NCI-H446 (cell line): ENCODE measurements at places on chromosomes 4 and X.
A peak's percentile ranks its signal among the peaks of the same experiment; 100 is the strongest.

DNA sequence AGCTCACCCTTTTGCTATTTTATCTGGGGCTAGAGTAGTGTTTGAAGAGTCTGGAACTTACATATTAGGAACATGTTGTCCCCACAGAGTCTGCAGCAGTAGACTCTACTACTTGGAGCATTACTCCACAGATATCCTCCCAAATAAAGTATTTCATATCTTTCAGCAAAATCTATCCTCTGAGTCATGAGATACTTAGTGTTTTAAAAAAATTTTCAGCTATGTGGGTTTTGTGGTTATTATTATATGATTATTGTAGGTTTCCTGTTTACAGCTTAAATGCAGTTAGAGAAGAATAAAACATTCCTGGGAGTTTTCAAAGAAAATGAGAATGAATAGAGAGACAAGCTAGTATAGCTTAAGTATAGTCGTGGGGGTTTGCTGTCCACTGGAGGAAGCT, 30.9 kb downstream of the PAGE2 start:
- DNase-seq = no peak

- DNase-seq = no peak
Measured at GRCh38 chr4:118226311-118227010, 126.3 kb downstream of the PRSS12 start.

DNA sequence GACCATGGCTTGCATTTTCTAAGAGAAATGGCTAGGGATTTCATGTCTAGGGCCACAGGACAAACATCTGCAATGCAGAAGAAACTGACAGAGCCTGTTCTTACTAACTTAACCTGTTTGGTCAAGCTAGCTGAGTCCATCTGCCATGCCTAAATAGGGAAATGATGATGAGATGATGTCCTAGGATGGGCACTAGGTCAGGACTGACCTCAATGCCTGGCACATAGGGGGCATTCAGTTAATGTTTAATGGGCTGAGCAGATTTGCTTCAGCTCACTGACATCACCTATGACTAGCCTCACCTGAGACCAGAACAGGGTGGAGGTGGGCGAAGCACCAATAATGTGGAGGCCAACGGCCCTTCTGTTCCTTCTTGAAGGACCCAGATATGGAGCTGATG, 174.2 kb upstream of the SCML1 start:
- DNase-seq = no peak

DNA sequence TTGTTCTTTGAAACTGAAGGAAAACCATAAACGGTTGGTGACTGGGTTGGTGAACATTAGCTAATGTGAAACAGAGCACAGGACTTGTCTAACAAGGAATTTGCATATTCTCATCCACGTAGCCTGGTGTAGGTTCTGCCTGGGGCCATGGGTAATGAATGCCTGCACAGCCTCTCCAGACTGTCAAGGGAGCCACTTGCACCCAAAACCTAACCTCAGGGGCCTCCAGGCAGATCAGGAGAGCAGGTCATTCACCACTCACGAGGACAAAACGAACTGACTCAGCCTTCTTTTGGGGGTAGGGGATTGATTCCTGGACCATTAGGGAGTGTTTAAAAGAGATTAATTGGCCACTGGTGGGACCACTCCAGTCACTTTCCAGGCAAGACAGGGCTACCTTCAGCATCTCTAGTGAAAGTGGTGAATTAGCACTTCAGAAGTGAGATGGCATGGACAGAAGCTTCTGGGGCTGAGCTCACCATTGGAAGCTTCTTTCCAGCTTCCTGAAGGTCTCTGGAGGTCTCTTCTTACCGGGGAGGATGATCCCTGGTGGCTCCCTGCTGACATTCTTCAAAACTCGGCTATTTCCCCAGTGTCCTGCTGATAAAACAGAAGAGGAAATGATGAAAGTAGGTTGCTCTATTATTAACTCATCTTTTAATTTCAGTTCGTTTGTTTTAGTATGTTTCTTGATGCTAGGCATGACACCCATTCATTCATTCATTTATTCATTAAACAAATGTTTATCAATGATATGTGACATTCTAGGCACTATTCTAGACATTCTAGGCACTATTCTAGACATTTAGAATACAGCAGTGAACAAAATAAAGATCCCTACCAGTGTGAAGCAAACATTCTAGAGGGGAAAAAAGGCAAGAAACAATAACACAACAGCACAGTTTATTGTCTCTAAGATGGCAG, 104.5 kb upstream of the LNX1 start:
- no peak for DNase-seq

- DNase-seq = no peak
Measured at GRCh38 chr4:122412547-122412946, 33.7 kb downstream of the ADAD1 start.

DNA sequence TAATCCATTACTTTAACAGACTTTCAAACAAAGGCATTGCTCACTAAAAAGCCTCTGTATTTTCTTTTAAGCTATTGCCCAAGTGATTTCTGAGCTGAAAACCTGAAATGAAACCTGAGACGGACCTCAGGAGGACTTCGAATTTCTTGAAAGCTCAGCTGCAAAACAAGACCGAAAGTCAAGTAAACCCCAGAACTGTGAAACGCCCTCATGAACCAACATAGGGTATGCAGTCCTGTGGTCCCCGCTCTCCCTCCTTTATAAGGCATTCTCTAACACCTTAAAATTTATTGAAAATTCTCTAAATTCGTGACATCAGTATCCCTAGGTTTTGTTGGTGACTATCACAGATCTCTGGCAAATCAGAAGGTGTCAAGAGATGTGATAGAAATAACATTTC, 91.8 kb downstream of the SHISA3 start:
- no peak for DNase-seq

DNA sequence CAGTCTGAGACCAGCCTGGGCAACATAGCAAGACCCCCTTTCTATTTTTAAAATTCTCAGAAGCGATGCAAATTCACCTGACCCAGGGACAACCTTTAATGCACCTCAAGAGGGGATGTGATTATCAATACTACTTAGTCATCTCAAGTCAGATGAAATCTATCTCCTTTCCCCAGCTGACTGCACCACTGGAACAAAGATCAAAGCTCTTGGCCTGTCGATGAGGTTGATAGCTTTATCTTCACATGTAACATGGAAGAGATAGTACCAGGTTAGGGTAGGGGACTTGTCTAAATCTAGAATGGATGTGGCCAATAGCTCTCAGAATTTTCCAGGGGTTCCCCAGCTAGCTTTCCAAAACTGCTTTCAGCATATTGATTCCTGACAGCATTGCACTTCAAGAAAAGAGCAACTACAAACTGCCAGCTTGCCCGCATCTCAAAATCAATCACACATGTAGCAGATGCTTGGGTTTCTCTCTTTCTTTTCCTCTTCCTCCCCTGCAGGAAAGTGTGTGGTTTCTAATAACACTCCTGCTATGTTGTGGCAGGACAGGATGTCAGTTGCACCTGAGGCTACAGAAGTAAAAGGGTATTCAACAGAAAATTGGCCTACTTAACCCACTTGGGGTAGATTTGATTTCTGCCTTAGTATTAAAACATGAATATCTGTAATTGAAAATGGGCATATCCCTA, 12.2 kb upstream of the TMEM164 start:
- no peak for DNase-seq

DNA sequence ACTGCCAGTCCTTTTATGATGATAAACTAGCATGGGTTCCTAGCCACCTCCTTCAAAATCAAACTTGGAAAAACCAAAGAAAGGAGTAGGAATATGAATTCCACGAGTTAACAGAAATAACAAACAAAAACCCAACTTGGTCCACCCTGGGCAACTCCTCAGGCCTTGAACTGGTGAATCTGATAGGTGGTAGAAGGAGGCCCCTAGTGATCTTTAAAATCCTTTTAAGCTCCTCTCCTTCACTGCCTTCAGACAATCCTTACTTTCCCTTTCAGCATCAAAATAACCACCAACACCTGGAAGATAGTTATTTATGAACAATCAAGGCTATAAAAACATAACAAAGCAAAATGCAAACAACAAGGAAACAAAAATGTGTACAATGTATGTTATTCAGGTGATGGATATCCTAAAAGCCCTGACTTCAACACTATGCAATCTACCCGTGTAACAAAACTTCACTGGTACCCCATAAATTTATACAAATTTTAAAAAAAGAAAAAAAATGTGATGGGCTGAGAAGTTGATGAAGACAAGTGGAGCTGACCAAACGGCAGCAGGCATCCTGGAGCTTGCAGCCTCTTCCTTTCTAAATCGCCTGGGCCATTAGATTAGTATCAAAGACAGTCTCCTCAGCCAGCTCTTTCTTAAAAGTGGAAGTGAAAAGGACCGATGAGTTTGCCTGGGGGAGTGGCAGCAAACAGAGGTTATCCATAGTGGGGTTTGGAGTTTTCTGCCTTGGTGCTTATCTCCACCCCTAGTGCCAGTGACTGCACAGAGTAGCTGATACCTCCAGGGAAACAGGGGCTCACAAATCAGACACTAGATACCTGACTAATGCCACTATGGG, 179.6 kb downstream of the TMA16 start:
- DNase-seq = no peak

DNA sequence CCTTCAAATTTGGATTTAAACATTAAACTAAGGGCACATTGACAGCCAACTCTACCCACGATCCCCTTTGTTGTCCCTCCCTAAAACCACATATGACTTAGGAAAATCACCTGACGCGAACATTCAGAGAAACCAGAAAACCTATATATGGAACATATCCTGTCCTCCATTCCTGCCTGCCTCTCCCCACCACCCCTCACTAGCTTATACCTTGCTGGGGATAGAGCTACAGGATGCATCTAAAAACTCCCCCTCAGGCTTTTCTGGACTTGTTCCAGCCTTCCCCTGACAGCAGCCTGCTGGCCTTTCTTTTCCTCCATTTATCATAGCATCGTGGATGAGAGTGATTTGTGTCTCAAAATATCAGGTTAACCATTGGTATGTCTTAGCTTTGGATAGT, 8.8 kb downstream of the STK26 start:
- DNase-seq = no peak

GRCh38 chrX:131802836-131803626, 220.1 kb upstream of the STK26 start:
- DNase-seq = no peak

- peak; percentile 42 for DNase-seq
Measured at GRCh38 chrX:136577552-136577951, 45.5 kb downstream of the VGLL1 start.

DNA sequence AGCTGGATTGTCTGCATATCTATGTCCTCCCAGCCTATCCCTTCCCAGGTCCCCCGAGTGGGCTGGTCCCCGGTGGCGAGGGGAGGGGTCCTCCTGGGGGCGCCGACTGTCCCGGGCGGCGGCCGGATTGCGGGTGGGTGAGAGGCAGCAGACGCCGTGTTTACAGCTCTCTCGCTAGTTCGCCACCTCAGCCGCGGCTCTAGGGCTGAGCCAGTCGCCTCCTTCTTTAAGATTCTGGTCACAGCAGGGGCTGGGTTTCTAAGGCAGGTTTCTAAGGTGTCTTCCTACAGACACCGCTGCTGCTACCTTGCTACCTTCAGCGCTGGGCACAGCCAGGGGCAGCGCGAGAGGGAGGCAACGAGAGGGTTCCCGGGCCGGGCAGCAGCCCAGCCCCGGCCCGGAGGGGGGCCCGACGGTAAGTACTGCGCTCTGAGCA, 57.2 kb downstream of the FRMPD3 start:
- no peak for DNase-seq

DNA sequence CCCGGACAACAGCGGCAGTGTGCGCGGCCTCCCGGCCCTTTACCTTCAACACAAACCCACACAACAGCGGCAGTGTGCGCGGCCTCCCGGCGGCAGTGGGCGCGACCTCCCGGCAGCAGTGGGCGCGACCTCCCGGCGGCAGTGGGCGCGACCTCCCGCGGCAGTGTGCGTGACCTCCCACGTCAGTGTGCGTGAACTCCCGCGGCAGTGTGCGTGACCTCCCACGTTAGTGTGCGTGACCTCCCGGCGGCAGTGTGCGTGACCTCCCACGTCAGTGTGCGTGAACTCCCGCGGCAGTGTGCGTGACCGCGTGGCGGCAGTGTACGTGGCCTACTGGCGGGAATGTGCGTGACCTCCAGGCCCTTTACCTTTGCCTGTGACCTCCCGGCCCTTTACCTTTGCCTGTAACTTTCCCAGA, 576.6 kb upstream of the FRG1 start:
- DNase-seq = no peak

- no peak for DNase-seq
Measured at GRCh38 chr4:33425936-33426335, 2705.8 kb downstream of the PCDH7 start.

- DNase-seq = no peak
Measured at GRCh38 chr4:78650106-78651024, 98.8 kb downstream of the ANXA3 start.

DNA sequence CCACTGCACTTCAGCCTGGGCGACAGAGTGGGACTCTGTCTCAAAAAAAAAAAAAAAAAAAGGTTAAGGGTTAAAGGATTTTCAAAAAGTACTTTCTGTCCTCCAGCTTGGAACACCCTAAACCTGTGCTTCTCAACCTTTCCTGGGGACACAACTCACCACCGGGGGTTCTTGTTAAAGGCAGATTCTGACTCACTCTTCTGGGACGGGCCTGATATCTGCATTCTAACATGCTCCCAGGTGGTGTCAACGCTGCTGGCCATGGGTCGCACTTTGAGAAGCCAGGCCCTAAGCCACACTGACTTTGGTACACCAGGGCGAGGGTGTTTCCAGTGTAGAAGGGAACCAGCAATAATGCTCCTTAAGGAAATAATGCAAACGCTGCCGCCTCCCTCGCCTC, 46.1 kb downstream of the AFAP1 start:
- DNase-seq = no peak

DNA sequence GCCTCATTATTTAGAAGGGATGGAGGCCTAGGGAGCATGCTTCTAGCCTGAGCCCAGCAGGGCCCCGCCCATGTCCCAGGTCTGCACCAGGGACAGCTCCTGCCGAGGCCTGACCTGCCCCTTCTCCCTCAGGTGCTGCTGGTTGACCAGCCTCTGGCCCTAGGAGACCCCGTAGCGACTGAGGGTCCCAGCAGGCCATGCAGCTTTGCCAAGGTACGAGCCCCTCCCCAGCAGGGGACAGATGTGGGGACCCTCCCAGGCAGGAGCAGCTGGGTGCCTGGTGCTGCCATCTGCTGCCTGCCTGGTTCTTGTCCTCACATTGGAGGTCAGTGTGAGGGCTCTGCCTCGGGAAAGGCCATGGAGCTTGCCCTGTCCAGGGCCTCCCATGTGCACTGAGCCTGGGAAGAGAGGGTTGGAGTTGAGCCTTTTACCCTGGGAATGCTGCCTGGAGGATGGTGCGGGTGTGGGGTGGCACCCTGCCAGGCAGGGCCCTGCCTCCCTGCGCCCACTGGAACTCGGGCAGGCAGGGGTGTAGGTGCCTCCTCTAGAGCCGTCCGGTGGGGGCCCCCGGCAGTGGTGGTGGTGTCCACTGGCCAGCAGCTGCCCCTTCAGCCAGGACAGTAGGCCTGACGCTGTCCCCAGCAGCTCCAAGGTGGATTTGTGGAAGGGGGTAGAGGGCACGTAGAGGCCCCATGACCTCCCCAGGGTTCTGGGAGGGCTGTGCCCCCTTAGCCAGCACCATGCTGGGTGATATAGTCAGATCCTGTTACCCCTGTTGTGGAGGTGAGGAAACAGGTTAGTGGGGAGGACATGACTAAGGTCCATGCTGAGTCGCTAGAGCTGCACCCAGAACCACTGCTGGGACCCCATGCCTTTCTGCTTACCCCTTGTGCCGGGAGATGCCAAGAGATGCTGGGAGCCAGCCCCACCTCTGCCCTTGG, 2.2 kb upstream of the MSANTD1 start:
- no peak for DNase-seq
